CD4-positive, alpha-beta T cell treated with Interleukin-17A for 1 hour (primary cell): ENCODE measurements at places on chromosomes 12 and 14.

- no peak for DNase-seq
Observed at GRCh38 chr12:96143827-96144565, 50.2 kb upstream of the ELK3 start.

GRCh38 chr14:67464377-67464776, 24.1 kb downstream of the TMEM229B start:
- DNase-seq, result peak; percentile 18

DNA sequence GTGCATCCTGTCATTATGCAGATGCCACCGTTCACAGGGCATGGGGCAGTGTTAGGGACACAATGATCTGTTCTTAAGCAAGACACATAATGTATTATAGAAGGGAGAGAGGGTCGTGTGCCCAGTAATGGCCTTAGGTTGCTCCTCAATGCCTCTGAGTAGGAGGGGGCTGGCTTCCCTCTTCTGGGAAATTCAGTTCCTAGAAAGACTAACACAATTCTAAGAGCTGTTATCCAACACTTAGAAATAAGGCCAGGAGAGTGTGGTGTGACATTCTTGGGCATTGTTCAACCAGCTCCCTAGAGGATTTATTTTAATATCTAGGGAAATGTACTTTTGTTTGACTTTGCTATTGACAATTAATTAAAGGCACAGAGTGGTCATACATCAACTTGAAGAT, 118.5 kb downstream of the ADCK1 start:
- no peak for DNase-seq

- DNase-seq, result no peak
Observed at GRCh38 chr12:47591361-47591791, 114.5 kb downstream of the RPAP3 start.

DNA sequence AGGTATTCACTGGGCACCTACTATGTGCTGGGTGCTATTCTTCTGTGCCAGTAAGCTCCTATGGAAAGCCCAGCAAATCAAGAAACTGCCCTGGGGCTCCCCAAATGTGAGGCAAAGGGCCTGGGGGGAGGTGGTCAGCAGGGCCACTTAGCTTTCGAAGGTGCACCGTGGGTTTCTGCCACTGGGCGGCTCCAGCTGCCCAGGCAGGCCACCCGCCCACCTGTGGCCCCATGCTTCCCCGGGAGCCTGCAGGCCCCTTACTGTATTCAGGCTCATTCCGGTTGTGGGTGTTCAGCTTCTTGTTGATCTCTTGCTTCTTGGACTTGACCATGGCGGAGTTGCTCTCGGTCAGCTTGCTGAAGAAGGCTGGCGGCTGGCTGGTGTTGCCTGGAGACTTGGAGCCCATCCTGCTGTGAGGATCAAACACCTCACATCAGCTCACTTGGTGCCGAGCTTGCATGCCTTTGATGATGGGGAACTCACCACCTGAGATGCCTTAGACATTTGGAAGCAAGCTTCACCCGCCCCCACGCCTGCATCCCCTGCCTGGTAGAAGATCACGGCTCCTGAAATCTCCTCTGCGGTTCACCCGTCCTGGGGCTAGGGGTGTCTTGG, 37.3 kb downstream of the RFLNA start:
- DNase-seq, result no peak

DNA sequence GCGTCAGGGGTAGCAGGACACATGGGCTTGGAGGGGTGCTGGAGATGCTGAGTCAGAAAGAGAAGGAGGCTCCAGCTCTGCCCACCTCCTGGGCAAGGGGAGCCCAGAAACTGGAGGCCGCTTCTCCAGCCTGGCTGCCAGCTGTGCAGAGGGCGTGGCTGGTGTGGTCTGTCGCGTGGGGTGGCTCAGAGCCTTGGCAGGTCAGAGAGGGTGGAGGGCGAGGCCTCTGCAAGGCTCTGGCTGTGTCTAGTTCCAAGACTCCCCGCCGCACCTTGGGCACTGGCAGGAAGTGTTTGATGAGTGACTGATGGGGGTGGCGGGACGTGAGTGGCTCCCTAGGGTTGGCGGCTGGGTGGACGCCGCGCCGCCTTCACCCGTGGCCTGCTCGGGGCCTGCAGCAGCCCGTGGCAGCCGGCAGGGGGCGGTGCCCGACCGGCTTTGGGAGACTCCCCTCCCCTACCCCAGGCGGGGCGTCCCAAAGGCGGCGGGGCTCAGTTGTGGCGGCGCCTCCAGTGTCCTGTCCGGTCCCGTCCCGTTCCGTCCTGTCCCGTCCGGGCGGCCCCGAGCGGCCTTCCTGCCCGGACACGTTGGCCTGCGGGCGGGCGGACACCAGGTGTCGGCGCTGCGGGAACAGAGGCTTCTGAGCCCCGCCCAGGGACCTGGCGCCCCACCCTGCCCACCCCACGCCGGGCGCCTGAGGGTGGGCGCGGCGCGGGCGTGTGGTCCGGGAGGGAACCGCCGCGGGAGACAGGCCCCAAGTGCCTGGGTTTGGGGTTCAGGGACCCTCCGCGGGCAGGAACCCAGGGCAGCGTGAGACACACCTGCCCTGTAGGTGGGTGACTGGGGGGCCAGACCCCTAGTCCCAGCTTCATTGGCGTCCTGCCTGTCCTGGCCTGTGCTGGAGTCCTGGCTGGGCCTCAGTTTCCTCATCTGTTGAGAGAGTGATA, 39.7 kb downstream of the KRT80 start:
- DNase-seq, result peak; percentile 75

GRCh38 chr14:105161964-105162668, 6.5 kb downstream of the JAG2 start:
- no peak for DNase-seq

DNA sequence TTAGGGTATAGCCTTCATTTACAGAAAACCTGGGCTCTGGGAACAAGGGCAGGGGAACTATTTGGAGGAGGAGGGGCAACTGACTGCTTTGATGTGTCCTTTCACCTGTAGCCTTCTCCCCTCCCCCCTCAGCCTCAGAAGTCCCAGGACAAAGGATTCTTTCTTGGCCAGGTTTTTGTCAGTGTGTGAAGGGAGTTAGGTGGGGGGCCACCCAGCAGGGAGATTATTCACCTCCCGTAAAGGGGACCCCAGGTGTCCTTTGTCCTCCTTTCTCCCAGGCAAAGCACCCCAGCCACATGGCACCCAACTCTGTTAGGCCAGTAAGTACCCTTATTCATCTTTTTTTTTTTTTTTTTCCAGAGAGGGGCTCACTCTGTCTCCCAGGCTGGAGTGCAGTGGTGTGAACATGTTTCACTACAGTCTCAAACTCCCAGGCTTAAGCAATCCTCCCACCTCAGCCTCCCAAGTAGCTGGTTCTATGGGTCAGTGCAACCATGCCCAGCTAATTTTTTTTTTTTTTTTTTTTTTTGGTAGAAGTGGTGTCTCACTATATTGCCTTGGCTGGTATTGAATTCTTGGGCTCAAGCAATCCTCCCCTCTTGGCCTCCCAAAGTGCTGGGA, 723 bp upstream of the NFE2 start:
- no peak for DNase-seq

DNA sequence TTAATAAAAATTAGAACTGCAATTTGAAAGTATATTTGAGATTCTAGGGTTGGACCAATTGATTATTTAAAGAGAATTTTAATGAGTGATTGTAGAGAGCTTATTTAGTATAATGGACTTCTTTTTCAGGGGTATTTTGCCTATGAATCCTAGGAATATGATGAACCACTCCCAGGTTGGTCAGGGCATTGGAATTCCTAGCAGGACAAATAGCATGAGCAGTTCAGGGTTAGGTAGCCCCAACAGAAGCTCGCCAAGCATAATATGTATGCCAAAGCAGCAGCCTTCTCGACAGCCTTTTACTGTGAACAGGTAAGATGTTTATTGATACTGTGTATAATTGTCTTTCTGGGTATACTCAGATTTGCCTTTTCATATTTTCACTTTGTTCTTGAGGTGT, 35.9 kb upstream of the KCNMB4 start:
- no peak for DNase-seq

DNA sequence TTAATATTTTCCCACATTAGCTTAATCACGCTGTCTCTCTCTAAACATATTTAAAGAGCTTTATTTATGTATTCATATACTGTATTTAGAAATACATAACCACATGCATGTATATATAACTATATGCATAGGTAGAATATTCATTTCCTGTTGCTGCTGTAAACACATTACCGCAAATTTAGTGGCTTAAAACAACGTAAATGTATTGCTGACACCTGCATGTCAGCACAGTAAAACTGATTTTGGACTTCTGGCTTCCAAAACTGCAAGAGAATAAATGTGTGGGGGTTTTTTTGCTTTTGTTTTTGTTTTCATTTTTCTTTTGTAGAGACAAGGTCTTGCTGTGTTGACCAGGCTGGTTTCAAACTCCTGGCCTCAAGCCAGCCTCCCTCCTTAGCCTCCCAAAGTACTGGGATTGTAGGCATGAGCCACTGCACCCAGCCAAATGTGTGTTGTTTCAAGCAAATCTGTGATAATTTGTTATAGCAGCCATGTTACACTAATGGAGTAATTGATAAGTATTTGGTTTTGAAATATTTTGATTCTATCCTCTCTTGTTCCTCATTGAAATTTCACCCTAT, 61.9 kb upstream of the CMKLR1 start:
- no peak for DNase-seq

GRCh38 chr12:38149395-38150073, 167.0 kb upstream of the ALG10B start:
- no peak for DNase-seq

DNA sequence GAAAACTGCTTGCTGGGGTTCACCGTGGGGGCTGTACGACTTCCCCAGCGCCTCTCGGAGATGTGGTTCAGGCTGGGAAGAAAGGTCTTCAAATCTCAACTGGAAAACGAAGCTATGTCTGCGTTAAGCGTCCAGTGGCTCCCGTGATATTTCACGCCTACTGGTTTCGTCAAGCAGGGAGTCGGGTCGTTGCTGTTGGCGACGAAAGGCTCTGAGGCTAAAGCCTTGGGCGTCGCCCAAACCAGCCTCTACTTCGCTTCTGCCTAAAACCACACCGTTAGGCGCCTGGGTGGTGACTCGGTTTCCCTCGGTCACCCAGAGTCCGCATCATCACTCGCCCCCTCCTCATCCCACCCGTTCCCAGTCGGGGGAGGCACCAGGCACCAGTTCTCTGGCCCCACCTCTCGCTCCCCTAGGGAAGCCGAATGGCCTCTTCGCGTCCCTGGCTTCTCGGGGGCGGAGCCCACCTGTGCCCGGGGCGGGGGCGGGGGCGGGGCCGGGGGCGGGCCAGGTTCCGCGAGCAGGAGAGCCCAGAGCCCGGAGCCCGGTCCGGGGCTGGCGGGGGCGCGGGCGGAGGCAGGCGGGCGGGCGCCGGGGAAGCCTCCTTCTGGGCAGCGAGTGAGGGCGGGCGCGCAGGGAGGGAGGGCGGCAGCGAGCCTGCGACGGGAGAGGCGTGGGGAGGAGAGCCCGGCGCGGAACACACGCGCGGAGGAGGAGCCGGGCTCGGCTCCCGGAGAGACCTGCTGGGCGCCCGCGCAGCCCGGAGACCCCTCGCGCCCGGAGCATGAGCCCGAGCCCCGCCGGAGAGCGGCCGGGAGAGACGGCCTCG, at the start of gene B4GALNT3:
Gene B4GALNT3 (plus strand): TSS at position 510 of the 829 bp plus-strand sequence. CDS start 438 bp downstream, outside the sequence.
- DNase-seq, result peak; percentile 65
